Activated CD4-positive, alpha-beta memory T cell treated with anti-CD3 and anti-CD28 coated beads for 36 hours (primary cell): ENCODE measurements at places on chromosomes 3 and 15. TPM values are rescaled to one million over a fixed set of nuclear protein-coding genes. Genes with fewer than 3 reads are reported as not detected.

The PCOLCE2 gene
- not detected for total RNA-seq

The GHSR gene
- not detected for total RNA-seq

The TMC3 gene
- not detected for total RNA-seq

The MCF2L2 gene
- total RNA-seq, result 4.7 TPM

The PLA2G4F gene
- total RNA-seq, result not detected

The SERINC4 gene
- 0.15 TPM for total RNA-seq

The PLS1 gene
- total RNA-seq, result 4.5 TPM

The IRAK2 gene
- total RNA-seq, result 7.3 TPM

DNA sequence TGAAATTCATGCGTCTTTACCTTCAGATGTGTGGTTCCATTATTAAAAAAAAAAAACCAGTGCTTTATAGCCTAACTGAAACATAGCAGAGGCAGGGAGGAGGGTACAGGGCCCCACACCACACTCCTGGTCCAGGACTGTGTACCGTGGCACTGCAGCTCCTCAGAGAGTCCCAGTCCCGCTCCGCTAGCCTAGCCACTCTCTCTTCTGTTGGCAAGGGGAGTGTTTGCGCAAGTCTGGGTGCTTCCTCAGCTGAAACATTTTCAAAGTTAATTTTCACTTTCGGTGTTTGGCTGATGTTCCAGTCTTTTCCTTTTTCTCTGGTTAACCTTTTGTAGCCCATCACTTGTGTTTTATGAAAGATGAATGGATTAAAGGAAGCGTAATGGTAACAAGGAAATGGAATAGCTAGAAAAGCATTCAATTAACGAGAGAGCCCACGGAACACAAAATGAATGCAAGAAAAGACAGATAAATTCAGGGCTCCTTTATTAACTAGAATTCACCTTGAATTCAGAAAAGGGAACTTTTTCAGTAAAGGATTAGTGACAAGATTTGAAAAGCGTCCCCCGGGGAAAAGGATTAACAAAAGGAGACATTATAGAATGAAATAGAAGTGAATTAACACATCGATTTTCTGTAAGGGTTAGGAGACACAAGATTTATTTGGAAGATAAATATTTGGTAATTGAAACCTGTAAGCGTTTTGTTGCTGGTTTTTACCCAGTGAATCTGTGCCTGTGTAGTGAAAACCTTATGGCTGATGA, 177.0 kb downstream of the CACNA2D3 start:
- no peaks in the 10 kb centered on the region for H3K27me3 ChIP-seq
- no peak overlapping the region for H3K4me3 ChIP-seq
- DNase-seq, result no peak
- H3K27ac ChIP-seq, result no peak overlapping the region
- no peaks in the 10 kb centered on the region for H3K4me1 ChIP-seq

GRCh38 chr15:42090370-42090769, 4.0 kb downstream of the PLA2G4D start:
- H3K4me1 ChIP-seq, result peaks cover 8% of the 10 kb centered on the region
- H3K36me3 ChIP-seq, result no peaks in the 10 kb centered on the region
- DNase-seq, result no peak
- no peak overlapping the region for H3K27ac ChIP-seq

DNA sequence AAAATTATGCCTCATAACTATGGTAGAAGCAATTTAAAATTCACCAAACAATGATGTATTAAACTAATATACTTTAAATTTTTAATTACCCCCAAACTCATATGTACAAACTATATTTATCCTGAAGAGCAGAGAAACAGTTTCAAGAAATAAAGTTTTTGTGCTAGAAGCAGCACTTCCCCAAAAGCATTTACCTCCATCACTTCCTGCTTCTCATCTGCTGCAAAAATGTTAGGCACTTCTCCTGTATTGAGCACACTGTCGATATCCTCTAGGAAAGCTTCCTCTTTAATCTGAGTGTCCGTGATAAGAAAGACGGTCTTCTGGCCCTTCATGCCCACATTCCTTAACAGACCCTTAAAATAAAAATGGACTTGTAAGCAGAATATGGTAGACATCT, 101.5 kb upstream of the ASB14 start:
- H3K4me1 ChIP-seq, result peaks cover 6% of the 10 kb centered on the region
- peaks cover 2% of the 10 kb centered on the region for H3K27me3 ChIP-seq
- H3K27ac ChIP-seq, result no peak overlapping the region
- no peaks in the 10 kb centered on the region for H3K36me3 ChIP-seq
- H3K4me3 ChIP-seq, result no peak overlapping the region
- DNase-seq, result no peak

DNA sequence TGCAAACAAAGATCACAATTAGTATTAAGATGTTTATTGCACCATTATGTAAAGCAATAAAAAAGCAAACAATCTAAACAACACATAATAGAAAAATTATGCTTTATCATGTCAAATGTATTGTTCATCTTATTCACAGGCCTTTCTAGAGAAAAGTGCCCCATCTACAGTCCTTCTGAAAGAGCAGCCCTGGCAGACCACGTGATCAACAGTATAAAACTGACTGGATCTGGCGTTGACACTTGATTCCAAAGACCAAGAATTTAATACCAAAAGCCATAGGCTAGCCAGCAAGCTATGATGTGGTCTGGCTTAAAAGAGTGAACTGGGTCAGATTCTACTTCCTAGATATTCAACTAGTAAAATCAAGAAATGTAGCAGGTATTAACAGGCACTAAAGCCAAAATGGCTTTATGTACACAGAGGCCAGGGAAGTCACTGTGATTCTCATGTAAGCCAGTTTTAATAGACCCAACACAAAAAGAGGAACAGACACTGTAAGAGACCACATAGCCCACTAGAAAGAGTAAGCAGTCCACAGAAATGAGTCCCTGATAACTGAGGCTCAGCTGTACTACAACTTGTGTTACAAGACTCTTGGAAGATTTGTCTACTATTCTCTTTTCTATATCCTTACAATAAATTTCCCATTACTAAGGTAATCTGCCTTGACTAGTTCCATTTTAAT, 32.5 kb downstream of the DMXL2 start:
- no peak overlapping the region for H3K27ac ChIP-seq
- no peak overlapping the region for H3K4me3 ChIP-seq
- no peaks in the 10 kb centered on the region for H3K27me3 ChIP-seq
- H3K36me3 ChIP-seq, result peaks cover 5% of the 10 kb centered on the region
- DNase-seq, result no peak

- H3K27ac ChIP-seq, result no peak overlapping the region
- peaks cover 1% of the 10 kb centered on the region for H3K27me3 ChIP-seq
- no peaks in the 10 kb centered on the region for H3K36me3 ChIP-seq
- H3K4me1 ChIP-seq, result peaks cover 6% of the 10 kb centered on the region
- DNase-seq, result no peak
- H3K4me3 ChIP-seq, result no peak overlapping the region
These were observed 25.5 kb downstream of the SLC12A8 start for GRCh38 chr3:125186800-125187598.

GRCh38 chr3:155391104-155391503, 97.6 kb upstream of the STRIT1 start:
- no peaks in the 10 kb centered on the region for H3K27me3 ChIP-seq
- H3K4me3 ChIP-seq, result no peak overlapping the region
- H3K4me1 ChIP-seq, result no peaks in the 10 kb centered on the region

GRCh38 chr15:69576035-69576526, 123.5 kb downstream of the RPLP1 start:
- no peak overlapping the region for H3K4me3 ChIP-seq
- no peak overlapping the region for H3K27ac ChIP-seq
- no peaks in the 10 kb centered on the region for H3K27me3 ChIP-seq
- peak; percentile 82 for DNase-seq
- peaks cover 37% of the 10 kb centered on the region for H3K4me1 ChIP-seq

- DNase-seq, result no peak
- H3K4me1 ChIP-seq, result no peaks in the 10 kb centered on the region
- H3K27ac ChIP-seq, result no peak overlapping the region
- H3K4me3 ChIP-seq, result no peak overlapping the region
- no peaks in the 10 kb centered on the region for H3K27me3 ChIP-seq
These were observed 136.1 kb downstream of the APBA2 start for GRCh38 chr15:29021857-29022256.

DNA sequence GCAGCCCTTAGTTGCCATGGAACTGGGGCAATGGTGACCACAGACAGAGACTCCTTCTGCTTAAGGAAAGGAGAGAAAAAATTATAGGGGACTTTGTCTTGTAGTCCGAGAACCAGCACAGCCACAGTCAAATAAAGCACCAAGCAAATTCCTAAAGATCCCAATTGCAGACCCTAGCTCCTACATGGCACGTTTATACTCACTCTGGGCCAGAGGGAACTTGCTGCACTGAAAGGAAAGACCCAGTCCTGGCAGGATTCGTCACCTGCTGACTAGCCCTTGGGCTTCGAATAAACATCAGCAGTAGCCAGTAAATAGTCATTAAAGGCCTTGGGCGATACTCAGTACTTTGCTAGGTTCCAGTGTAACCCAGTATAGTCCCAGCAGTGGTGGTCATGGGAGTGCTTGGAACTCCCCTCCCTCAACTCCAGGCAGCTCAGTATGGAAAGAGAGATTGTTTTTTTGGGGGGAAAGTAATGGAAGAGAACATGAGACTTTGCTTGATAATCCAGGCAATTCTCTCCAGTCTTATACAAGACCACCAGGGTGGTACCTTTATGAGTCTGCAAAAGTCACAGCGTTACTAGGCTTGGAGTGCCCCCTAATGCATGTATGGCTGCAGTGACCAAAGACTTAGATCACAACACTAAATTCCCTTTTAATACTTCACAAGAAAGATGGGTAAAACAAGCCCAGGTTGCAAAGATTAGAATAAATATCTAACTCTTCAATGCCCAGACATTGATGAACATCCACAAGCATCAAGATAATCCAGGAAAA, 66.4 kb upstream of the AGTR1 start:
- no peak for DNase-seq
- no peak overlapping the region for H3K4me3 ChIP-seq
- no peaks in the 10 kb centered on the region for H3K36me3 ChIP-seq
- no peak overlapping the region for H3K27ac ChIP-seq

- no peaks in the 10 kb centered on the region for H3K4me1 ChIP-seq
- no peak for DNase-seq
- H3K36me3 ChIP-seq, result no peaks in the 10 kb centered on the region
- H3K27ac ChIP-seq, result no peak overlapping the region
- no peaks in the 10 kb centered on the region for H3K27me3 ChIP-seq
These were observed 62.1 kb upstream of the WNT5A start for GRCh38 chr3:55549177-55549576.

DNA sequence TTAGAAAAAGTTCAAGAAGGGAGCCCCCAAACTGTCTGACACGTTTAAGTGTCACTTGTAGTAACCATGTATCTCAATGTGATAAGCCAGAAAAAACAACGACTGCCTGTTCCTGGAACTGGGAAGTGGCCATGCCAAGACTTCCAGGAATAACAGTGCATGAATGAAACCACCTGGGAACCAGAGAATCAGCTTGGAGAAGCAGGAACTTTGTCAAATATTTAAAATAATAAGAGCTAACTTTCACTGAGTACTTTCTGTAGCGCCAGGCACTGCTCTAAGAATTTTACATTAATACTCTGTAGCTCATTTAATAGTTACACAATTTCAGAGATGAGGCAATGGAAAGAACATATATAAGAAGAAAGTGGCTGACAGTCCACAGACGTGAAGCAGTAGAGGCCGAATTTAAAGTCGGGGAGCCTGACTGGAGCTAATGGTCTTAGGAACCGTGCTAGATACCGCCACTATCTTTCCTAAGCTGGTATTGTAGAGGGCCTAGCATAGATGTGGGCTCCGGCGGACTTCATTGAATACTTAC, 876 bp downstream of the PLSCR1 start:
- H3K27me3 ChIP-seq, result no peaks in the 10 kb centered on the region
- peaks cover 59% of the 10 kb centered on the region for H3K4me1 ChIP-seq
- DNase-seq, result no peak
- peak overlapping the region; percentile 88 for H3K27ac ChIP-seq
- H3K36me3 ChIP-seq, result peaks cover 9% of the 10 kb centered on the region

DNA sequence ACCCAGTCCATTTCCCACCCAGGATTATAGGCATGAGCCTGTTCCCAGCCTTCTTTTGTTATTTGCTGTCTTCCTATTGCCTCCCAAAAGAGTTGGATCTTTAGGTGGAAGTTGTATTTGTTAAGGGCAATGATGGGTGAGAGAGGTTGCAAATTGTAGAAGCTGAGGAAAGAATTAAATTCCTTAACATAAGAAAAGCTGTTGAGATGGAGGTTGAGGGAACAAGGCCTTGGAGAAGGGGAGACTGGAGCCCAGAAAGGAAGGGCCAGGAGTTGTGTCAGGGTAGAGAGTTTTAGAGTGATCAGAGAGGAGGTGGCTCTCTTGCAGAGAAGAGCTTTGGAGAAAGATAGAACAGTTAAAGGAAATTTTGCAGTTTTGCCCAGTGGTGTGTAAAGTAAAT, 46.8 kb downstream of the PLS1 start:
- H3K4me1 ChIP-seq, result no peaks in the 10 kb centered on the region
- H3K27me3 ChIP-seq, result no peaks in the 10 kb centered on the region
- H3K4me3 ChIP-seq, result no peak overlapping the region
- no peak overlapping the region for H3K27ac ChIP-seq
- DNase-seq, result no peak

DNA sequence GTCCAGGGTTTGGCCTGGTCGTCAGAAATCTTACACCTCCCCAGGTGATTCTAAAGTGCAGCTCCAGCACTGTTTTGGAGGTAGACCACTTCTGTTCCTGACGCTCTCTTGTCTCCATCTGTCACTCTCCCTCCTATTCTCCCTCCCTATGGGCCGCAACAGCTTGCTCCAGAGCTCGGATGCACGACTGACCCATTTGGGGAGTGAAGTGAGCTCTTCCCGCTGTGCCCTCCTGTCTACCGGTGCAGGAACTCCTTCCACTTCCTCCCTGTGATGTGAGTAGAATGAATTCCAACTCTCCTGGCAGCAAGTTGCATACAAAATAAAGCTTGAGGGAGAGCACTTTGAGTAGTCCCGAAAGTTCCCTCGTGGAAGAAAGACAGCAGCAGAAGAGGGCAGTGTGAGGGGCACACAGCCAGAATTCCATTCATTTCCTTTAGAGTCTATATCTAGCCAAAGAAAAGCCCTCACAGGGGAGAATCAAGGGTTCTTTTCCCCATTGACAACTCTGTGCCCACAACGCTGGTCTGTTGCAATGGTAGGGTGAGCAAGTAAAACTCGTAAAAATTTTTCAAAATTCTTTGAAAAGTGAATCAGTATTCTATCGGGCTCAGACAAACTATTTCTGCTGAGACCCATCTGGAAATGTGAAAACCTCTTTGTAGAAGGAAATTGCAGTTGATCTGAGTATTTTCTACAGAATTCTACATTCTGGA, 39.9 kb upstream of the BDH1 start:
- H3K4me1 ChIP-seq, result peaks cover 21% of the 10 kb centered on the region
- H3K4me3 ChIP-seq, result no peak overlapping the region
- no peak overlapping the region for H3K27ac ChIP-seq
- no peaks in the 10 kb centered on the region for H3K36me3 ChIP-seq
- no peaks in the 10 kb centered on the region for H3K27me3 ChIP-seq

- H3K27me3 ChIP-seq, result no peaks in the 10 kb centered on the region
- H3K36me3 ChIP-seq, result no peaks in the 10 kb centered on the region
- peaks cover 33% of the 10 kb centered on the region for H3K4me1 ChIP-seq
- H3K4me3 ChIP-seq, result no peak overlapping the region
- DNase-seq, result no peak
- H3K27ac ChIP-seq, result no peak overlapping the region
These were observed 37.8 kb downstream of the DLG1 start for GRCh38 chr3:197260491-197261163.

GRCh38 chr15:59150185-59150584, 45.2 kb downstream of the CCNB2 start:
- no peak overlapping the region for H3K27ac ChIP-seq
- no peak overlapping the region for H3K4me3 ChIP-seq
- H3K36me3 ChIP-seq, result no peaks in the 10 kb centered on the region
- H3K4me1 ChIP-seq, result no peaks in the 10 kb centered on the region
- DNase-seq, result no peak

- no peak overlapping the region for H3K4me3 ChIP-seq
- no peak for DNase-seq
- no peaks in the 10 kb centered on the region for H3K36me3 ChIP-seq
- peaks cover 6% of the 10 kb centered on the region for H3K4me1 ChIP-seq
- no peak overlapping the region for H3K27ac ChIP-seq
These were observed 35.7 kb upstream of the APEH start for GRCh38 chr3:49638445-49638844.
